Left ventricle myocardium inferior (tissue), 1 donor: ENCODE measurements at places on chromosomes 12 and 14. TPM values are rescaled to one million over a fixed set of nuclear protein-coding genes. Genes with fewer than 3 reads are reported as not detected.

SELPLG gene
- total RNA-seq: 3.4 TPM

TSPAN31 gene
- total RNA-seq: 27.2 TPM

ADCY4 gene
- total RNA-seq: 26.6 TPM

ASB2 gene
- total RNA-seq: 251 TPM

LBHD2 gene
- not detected for total RNA-seq

CLEC4D gene
- total RNA-seq: not detected

ZC2HC1C gene
- 10.5 TPM for total RNA-seq

TAS2R13 gene
- 0.41 TPM for total RNA-seq

SRRM4 gene
- 0.19 TPM for total RNA-seq

P2RX2 gene
- total RNA-seq: not detected

PYM1 gene
- 14.8 TPM for total RNA-seq

ERBB3 gene
- 2.3 TPM for total RNA-seq
